ENCODE measurements at places on chromosomes 7 and 10.

DNA sequence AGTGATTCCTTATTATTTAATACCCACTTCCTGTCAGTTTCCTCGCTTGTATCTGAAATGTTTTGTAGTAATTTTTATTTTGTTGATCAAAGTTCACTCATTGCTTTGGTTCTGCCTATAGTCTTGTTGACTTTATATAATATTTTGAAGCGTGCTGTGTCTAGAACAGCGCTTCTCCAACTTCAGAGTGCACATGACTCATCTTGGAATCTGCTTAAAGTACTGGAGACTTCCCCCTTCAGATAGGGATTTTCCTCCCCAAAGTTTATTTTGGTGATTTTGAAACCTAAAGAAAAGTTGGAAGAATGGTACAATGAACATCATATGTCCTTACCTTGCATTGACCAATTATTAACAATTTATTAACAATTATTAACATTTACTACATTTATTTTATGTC is 5.8 kb downstream of the COMTD1 start:
- no peak for DNase-seq

GRCh38 chr10:35927990-35928488 is 285.9 kb upstream of the FZD8 start:
- DNase-seq: no peak

GRCh38 chr10:72331575-72332422 is 22.9 kb downstream of the DNAJB12 start:
- DNase-seq: peak; percentile 65

- DNase-seq: no peak
These were observed 283.6 kb upstream of the LRRTM3 start for GRCh38 chr10:66642217-66642616.

DNA sequence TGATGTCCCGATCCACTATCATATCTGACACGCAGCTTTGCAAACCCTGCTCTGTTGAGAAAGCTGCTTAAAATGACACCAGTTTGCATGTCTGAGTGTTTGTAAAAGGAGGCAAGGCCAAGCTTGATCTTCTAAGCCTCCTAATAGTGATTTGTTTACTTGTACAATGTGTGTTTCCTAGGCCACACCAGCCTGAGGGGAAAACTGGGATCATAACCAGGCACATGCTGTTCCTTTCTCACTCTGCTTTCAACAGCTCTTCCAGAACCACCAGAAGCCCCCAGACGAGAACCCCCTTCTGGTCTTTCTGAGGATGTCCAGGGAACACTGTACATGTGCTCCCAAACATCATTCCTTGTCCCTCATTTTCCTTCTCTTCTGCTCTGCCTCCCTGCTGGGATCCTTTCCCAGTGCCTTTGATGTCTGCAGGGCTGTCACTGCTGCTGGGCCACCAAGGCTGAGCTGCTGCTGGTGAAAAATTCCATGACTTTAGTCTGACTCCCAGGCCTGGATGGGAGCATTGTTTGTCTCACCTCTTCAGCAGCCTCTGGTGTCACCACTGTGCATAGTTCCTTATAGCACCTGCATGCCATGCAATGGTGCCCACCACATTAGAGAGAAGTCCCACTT is 4.0 kb upstream of the LGI1 start:
- no peak for DNase-seq

GRCh38 chr7:55110993-55111361 is 92.2 kb downstream of the EGFR start:
- no peak for DNase-seq

Measured in stimulated activated CD4-positive, alpha-beta T cell treated with anti-CD3 and anti-CD28 coated beads, TNF-alpha, amount 100 ng/mL, for 4 hours (primary cell).